Activated naive CD4-positive, alpha-beta T cell treated with anti-CD3 and anti-CD28 coated beads, Interleukin-2, amount 50 U/mL, for 72 hours (primary cell): ENCODE measurements at places on chromosomes 1 and 21. TPM values are rescaled to one million over a fixed set of nuclear protein-coding genes. Genes with fewer than 3 reads are reported as not detected.
A peak's percentile ranks its signal among the peaks of the same experiment; 100 is the strongest.

ADAMTS4 gene
- 4.2 TPM for total RNA-seq

KRTAP19-3 gene
- total RNA-seq: not detected

GRCh38 chr1:56553046-56553445 is 26.3 kb downstream of the PLPP3 start:
- DNase-seq: no peak

- DNase-seq: no peak
These were observed 1466.4 kb downstream of the PLA2G4A start for GRCh38 chr1:188295157-188295556.

GRCh38 chr1:160625725-160626498 is 20.9 kb downstream of the SLAMF1 start:
- DNase-seq: peak; percentile 74

COA7 gene
- total RNA-seq: 21.0 TPM

DNA sequence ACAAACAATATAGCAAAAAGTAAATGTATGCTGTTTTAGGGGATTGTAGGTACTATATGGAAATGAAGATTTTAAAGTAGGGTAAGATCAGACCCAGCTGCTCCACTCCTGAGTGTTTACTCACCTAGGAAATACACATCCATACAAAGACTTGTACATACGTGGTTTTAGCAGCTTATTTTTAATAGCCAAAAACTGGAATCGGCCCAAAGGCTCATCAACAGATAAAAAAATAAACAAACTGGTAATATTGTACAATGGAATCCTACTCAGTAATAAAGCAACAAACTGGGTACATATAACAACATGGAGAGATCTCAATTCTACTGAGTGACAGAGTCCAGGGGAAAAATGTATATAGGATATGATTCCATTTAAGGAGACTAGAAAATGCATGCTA is 179.2 kb upstream of the TMEM51 start:
- no peak for DNase-seq

CRP gene
- not detected for total RNA-seq

DNA sequence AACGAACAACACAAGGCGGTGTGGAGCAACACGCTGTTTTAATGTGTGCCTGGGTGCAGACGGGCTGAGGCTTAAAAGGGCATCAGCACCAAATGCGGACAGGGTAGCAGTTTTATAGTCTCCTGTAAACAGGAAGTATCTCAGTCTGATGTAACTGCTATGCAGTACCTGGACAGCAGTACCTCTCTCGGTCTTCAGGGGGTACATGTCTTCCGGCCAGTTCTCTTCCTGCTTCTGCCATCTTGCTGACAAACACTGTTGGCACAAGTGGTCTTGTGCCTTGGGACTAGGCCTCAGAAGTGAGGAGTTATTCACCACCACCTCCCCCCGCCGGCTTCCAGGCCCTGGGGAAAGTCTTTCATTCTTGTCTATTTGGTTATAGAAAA is 49.7 kb upstream of the APOBEC4 start:
- DNase-seq: no peak

BARHL2 gene
- total RNA-seq: not detected

TEDDM1 gene
- not detected for total RNA-seq
